ENCODE measurements at places on chromosomes 12 and 14.

DNA sequence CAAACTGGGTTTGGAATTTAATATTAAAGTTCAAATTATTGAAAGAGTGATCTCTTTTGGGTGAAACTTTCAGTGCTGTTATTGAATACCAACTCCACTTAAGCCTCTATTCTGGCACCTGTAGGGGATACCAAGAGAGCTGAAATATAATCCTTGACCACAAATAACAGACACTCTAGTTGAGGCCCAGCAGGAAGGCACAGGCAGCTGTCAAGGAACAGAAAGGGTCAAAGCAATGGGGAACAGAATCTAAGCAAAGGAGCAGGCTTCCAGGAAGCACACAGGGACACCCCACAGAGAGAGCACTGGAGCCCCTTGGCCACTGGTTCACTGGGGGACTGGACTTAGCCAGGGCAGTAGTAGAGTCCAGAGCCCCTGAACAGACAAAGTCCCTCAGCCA is 120.9 kb upstream of the SFSWAP start:
- no peak for DNase-seq

DNA sequence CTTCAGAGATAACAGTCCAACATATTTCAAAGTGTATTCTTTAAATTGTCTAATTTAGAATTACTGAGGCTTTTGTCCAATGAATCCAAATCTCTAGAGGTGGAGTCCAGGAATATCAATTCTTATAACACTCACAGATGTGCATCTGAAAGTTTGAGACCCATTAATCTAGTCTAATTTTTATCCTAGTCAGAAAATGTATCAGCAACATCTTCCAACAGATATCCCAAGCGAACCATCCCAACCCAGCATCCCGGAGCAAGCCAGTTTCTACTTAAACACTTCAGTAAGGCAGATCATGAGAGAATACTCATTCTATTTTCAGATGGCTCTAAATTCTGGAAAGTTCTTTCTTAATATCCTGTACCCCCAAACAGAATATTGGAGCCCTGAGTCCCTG is 113.5 kb downstream of the BBS10 start:
- DNase-seq: no peak

GRCh38 chr12:47828976-47829482 is 9.3 kb upstream of the HDAC7 start:
- DNase-seq: no peak

- DNase-seq: no peak
Measured at GRCh38 chr14:68807148-68807600, 14.3 kb upstream of the ZFP36L1 start.

DNA sequence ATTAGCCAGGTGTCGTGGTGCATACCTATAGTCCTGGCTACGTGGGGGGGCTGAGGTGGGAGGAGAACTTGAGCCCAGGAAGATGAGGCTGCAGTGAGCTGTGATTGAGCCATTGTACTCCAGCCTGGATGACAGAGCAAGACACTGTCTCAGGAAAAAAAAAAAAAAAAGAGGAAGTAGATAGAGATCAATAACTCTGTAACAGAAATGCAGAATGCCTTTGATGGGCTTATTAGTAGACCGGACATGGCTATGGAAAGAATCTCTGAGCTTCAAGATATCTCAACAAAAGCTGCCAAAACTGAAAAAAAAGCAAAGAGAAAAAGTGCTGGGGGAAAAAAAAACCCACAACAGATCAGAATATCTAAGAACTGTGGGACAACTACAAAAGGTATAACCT is 37.5 kb downstream of the GPR68 start:
- DNase-seq: no peak

DNA sequence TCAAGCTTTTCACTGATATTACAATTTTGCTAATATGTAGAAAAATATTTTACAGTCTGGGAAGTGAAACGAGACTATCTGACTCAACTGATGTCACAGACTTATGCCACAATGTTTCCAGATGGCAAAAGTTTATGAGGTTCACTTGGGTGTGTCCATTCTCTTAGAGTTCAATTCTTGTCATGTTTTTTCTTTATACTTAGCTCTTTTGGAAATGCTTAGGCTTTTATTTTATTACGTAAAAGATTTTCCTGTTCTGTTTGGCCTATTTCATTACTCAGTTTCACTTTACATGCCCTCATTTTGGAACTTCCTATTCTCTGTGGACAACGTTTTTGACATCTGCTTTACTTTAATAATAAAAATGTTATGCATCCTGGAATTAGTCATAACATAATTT is 2.1 kb upstream of the PDZRN4 start:
- DNase-seq: no peak

GRCh38 chr12:89710873-89711750 is 2.5 kb upstream of the ATP2B1 start:
- DNase-seq: no peak

DNA sequence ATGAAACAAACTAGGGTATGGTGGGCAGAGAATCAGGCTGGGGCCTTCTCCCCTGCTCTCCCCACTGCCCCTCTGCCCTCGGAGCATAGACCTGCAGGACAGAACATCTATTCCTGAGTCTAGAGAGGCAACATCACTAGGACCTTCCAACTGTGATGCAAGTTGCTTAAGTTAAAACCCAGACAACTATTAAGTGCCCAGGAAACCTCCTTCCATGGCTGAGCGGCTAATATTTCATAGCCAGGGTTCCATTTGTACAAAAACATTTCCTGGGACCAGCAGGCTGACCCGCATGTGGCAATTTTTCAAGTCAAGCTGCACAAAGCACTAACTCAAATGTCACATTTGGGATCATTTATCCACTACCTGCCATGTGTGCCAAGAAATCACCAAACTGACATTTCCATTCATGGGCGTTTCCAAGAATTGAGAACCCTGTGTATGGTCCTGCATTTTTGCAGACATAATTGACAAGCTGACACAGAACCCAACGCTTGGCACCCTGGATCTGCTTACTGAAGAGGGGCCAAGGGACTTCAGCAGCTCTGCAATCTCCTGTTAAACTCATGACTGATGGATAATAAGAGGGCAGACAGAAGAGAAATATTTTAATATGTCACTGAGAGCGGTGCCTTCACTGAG is 32.7 kb downstream of the NT5DC3 start:
- no peak for DNase-seq

- no peak for DNase-seq
Measured at GRCh38 chr12:47849261-47849660, 29.6 kb upstream of the HDAC7 start.

DNA sequence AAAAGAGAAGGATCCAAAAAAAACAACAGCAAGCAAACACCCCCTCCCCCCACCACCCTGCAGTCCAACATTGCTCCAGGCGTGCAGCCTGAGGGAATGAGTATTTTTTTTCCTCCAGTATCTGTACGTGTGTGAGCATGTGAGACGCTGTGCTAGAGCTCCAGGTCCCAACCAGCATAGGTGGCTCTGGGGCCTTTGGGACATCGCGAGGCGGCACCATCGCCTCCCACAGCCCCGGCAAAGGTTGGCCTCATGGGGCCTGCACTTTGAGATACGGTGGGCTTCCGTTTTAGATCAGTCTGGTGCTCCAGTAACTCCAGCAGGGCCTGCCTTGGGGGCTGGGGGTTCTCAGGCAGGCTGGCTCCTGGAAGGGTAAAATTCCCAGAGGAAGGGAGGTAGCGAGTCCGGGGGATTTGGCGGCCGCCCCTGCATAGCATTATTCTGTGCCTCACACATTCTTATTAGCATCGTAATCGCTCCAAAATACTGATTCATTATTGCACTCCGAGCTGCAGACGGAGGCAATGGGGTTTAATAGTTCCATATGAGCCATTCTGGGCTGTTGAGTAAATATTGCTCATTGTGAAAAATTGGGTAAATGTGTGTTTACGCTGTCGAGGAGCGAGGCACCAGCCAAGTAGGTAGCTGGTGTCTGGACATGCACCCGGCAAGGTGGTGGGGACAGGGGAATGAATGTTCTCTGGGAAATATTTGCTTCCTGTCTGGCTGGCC is 143.1 kb upstream of the MYL2 start:
- no peak for DNase-seq

DNA sequence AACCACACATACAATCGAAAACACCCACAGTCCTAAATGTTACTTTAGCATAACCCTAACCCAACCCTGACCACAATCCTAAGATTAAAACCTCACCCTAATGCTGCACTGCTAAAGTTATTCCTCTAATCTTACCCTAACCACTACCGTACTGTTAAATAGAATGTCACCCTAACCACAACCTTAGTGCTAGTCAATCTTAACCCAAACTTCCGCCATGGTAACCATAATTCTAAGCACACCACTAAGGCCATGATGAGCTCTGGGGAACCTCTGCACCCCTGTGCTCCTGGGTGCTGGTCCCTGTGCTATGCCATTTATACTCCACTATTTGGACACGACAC is 38.0 kb downstream of the LTBP2 start:
- DNase-seq: peak; percentile 15

GRCh38 chr12:101172316-101172715 is 37.7 kb downstream of the SLC5A8 start:
- DNase-seq: no peak

- no peak for DNase-seq
Measured at GRCh38 chr14:22479776-22480464, 109.1 kb downstream of the DAD1 start.

GRCh38 chr12:132475304-132476037 is 14.5 kb upstream of the FBRSL1 start:
- peak; percentile 55 for DNase-seq

DNA sequence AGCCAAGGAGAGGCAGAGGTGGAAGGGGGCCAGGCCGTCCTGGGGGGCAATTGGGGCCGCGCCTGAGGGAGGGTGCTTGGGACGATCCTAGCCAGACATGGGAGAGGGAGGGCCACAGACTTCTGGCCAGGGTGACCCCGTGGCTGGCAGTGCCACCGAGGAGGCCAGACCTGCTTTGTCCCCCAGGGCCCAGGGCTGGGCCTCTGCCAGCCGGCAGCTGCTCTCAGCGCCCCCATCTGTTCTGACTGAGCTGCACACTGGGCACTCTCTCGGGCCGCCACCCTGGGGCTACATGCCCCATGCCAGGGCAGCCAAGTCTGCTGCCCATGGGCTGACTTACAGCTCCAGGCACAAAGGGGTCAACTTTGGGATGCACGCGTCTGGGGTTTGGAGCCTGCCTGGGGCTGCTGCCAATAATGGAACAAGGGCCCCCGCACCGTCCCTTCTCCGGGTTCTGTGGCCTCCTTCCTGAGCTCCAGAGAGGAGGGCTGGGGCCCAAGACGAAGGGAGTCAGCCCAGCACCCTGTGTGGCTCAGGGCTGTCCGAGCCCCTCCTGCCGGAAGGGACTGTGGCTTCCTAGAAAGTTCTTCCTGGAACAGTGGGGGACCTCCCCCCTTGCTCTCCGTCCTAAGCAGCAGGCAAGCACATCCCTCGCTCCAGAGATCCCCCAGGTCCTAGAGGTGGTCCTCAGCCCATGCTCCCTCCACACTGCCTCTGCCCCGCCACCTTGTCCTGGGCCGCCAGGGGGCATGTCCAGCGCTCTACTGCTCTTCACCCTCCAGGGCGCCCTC is 1.1 kb downstream of the ADSS1 start:
- no peak for DNase-seq

GRCh38 chr12:52058631-52059361 is 7.6 kb downstream of the NR4A1 start:
- DNase-seq: no peak

DNA sequence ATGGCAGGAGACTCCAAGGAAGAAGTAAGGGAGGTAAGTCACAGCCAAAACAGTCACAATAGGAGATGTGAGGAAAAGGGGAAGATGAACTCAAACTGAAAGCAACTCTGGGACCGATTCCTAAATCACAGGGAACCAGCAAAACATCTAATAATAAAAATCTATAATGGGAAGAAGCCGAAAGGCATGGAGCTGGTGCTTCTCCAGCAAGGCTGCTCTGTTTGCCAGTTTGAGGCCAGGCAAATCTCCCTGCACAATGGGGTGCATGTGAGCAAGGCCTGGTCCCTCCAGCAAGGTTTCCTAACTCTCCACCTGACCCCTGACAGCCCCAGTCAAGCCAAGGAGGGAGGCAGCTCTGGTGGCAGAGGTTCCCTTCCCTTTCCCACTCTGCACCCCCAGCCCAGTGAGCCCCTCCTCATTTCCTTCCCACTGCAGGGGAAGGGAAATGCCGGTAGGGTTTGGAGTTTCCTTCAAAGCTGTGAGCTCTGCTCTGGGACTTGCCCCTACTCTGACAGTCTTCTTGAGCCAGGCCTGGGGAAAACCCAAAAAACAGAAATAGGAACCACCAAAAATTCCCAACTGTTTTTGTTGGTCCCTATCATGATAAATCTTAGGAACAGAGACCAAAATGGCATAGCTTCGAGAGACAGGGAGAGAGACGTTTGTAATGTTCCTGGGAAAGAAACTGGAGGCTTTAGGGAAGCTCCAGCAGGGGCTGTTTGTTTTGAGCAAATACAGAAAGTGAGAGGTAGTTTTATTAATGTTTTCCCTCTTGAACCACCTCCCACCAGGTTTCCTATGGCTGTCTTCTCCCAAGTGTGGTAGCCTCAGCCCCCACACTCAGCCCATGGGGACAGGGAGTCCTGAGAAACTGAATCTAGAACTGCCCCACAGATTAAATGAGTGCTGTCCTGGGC is 34.6 kb downstream of the FMNL3 start:
- DNase-seq: no peak

- DNase-seq: no peak
Measured at GRCh38 chr12:64097366-64098105, 124.6 kb downstream of the KICS2 start.

Measured in stimulated activated naive CD8-positive, alpha-beta T cell treated with anti-CD3 and anti-CD28 coated beads, Interleukin-15, amount 100 ng/mL, for 72 hours (primary cell).